H4 (cell line): ENCODE measurements at places on chromosomes 1 and 21. TPM values are rescaled to one million over a fixed set of nuclear protein-coding genes. Genes with fewer than 3 reads are reported as not detected.

The GNG12 gene
- total RNA-seq: 136 and 167 TPM in 2 replicates

The DYRK3 gene
- total RNA-seq: 13.4 and 19.6 TPM in 2 replicates

The OR2T29 gene
- not detected in 2 replicates for total RNA-seq

The BRDT gene
- not detected in 2 replicates for total RNA-seq

The ERVH48-1 gene
- not detected in 2 replicates for total RNA-seq

The GNAI3 gene
- total RNA-seq: 9.0 and 9.8 TPM in 2 replicates
